ENCODE measurements at places on chromosomes 3 and 15.

GRCh38 chr3:160678292-160678842, 1.4 kb downstream of the ARL14 start:
- no peak for DNase-seq

DNA sequence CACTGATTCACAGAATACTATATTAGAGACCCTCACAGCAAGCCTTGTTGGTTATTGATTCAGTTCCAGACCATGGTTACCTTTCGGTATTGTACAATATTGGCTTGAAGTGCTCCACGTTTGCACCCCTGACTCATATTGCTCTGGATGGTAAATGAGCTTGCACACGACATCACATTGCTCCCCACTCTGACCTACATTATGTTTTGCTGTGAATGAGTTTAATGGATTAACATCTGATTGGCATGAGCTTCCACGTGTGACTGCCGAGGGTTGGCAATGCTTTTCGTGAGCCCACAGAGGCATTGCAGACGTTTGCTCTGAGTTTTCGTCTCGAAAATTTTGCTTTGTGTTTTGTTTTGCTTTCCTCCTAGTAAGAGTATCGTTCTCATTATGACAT, 225.8 kb upstream of the ICE2 start:
- DNase-seq, result no peak

GRCh38 chr3:132346841-132347736, 29.9 kb downstream of the ACP3 start:
- DNase-seq, result no peak

GRCh38 chr3:12135029-12135657, 23.6 kb downstream of the TIMP4 start:
- no peak for DNase-seq

DNA sequence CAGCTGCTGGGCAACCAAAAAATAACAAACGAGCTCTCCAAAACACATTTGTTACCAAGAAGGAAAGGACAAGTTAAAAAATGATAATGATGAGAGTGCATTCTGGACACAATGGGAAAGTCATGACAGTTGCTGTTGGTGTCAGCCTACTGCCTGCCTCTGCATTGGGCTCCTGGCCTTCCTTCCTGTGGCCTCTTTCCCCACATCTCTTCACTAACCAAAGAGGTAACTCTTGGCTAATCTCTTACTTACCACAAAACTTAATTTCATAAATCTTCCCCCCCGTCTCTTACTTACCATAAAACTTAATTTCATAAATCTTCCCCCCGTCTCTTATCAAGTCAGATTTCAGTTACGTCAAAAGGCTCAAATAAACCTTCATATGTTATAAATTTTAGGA, 58.6 kb downstream of the AGTR1 start:
- no peak for DNase-seq

DNA sequence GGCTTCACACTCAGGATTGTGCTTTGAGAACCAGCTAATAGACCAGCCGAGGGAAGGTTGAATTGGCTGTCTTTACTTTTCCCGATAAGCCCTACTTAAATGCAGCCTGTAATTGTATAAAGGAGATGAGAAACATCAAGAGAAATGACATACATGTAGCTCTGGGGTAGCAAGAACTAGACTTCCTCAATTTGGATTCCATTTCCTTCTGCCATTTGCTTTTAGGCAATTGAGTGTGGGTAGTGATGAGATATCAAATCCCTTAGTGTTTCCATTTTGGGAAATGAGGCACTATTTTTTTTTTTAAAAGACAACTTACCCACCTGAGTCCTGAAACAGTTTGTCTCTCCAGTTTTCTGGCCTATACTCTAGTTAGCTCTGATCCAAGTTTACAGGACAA, 2.2 kb downstream of the INAFM2 start:
- no peak for DNase-seq

DNA sequence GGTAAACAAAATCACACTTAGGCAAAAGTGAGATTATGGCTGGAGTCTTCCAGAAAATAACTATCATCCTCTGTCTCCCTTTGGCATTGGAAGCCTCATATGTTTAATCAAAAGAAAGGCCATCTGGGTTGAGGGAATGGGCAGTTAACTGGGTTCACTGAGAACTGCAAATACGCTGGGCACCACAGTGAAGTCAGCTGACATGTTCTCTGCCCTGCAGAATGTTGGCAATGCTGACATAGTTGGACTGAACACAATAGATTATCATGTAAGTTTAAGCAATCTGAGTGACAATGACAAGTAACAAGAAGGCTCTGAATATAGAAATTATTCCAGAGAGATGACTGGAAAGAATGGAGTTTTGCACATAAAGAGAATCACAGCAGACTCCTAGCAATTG, 43.8 kb upstream of the SLC25A26 start:
- no peak for DNase-seq

- DNase-seq, result no peak
Measured at GRCh38 chr15:29680465-29681165, 141.7 kb downstream of the TJP1 start.

DNA sequence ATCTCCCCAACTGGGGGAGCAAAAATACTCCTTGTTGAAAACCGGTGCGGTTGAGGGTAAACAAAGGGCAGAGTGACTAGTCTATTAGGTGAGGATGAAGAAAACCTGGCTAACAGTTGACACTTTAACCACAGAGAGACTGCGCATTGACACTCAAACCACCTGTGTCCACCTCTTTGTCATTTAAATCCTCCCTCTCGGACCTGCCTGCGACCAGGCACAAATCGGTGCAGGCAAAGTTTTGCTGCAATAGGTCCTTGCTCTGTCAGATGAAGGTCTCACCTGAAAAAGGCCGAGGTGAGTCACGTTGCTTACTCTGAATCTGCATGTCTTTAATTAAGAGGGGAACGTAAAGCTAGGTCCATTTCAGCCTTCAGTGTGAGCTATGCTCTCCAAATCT, 494.1 kb upstream of the DPPA4 start:
- DNase-seq, result no peak

DNA sequence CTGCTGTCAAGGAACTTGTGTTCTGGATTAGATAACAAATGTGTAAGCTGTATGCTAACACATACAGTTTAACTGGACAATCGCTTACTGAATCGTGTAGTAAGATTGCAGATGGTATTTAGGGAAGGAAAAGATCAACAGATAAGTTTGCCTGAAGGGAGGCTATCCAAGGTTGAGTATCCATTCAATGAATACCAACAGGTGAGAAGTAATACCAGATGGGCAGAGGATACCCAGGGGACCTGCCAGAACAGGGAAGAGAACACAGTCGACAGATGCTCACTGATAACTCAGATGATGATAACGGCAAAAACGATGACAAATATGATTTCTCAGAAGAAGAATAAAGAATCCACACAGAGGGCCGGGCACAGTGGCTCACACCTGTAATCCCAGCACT, 3.2 kb upstream of the UACA start:
- no peak for DNase-seq

DNA sequence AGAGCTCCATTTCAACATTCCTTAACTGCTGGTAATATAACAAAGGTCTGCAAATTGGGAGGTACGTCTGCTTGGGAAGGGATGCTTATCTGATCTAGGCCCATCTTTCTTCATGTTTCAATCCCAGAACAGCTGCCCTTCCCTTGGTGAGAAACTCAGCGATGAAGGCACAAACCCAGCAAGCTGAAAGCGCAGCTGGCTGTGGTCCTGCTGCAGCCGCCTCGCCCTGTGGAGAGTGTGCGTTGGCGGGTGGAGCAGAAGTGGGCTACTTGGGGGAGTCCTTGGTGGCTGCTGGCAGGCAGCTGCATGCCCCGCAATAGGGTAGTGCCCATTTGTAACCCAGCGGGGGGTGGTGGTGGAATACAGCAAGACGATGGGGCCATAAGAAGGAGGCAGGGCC, 160.6 kb upstream of the WNT5A start:
- no peak for DNase-seq

DNA sequence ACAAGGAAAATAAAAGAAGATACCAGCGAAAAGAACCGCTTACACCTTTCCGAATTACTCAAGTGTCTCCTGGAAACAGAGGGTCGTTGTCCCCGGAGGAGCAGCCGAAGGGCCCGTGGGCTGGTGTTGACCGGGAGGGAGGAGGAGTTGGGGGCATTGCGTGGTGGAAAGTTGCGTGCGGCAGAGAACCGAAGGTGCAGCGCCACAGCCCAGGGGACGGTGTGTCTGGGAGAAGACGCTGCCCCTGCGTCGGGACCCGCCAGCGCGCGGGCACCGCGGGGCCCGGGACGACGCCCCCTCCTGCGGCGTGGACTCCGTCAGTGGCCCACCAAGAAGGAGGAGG, 325 bp downstream of the ALCAM start:
- no peak for DNase-seq

DNA sequence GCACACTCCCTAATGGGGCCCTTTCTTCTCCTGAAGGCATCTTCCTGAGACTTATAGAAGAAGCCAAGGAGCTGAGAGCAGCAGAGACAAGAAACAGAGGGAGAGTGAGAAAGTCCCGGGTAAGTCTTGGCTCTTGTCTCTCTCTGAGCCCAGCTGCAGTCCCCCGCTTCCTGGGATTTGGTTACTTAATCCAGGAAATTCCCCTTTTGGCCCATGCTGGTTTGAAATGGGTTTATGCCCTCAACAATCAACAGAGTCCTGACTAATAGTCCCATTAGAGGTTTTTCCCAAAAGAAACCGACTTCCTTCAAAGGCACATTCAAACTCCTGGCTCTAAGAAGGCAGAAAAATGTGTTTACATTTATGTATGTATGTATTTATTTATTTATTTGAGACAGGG, 22.0 kb downstream of the TMEM158 start:
- no peak for DNase-seq

GRCh38 chr3:195794708-195795107, 17.0 kb downstream of the MUC4 start:
- no peak for DNase-seq

DNA sequence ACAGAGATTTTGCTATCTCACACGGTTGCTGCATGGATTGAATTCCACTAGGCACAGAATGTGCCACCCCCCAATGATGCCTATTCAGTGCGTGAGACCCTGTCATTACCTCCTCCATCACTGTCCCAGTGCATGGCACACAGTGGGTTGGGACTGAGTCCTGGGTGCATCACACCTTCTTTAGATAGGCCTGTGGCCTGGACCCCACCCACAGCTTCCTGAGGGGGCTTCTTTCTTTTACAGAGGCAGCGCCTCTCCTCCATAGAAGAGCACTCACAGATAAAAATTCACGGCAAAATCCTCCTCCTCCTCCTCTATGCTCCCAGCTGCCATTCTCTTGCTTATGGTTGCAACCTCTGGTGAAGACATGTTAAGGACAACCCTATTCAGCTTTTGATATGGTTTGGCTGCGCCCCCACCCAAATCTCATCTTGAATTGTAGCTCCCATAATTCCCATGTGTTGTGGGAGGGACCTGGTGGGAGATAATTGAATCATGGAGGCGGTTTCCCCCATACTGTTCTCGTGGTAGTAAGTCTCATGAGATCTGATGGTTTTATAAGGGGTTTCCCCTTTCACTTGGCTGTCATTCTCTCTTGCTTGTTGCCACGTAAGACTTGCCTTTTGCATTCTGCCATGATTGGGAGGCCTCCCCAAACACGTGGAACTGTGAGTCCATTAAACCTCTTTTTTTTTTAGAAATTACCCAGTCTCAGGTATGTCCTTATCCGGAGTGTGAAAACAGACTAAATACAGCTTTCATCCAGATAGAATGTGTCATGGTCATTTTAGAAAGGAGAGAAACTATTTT, 147.6 kb downstream of the KLF13 start:
- no peak for DNase-seq

- DNase-seq, result no peak
Measured at GRCh38 chr3:5485427-5485826, 297.9 kb downstream of the EDEM1 start.

DNA sequence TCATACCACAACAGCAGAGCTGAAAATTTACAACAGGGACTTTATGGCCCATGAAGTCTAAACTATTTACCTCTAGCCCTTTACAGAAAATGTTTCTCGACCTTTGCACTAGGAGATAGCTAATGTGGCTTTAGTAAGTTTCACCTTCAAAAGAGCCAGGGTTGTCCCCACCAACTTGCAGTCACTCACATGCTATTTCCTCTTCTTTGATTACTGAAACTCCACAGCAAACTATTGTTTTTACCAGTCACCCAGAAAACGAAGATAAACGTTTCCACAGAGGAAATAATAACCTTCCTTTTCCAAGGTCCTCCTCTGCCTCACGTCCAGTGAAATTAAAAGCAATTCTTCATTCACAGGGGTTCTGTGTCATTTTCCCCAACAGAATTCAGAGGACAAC, 48.2 kb downstream of the WWTR1 start:
- DNase-seq, result no peak

DNA sequence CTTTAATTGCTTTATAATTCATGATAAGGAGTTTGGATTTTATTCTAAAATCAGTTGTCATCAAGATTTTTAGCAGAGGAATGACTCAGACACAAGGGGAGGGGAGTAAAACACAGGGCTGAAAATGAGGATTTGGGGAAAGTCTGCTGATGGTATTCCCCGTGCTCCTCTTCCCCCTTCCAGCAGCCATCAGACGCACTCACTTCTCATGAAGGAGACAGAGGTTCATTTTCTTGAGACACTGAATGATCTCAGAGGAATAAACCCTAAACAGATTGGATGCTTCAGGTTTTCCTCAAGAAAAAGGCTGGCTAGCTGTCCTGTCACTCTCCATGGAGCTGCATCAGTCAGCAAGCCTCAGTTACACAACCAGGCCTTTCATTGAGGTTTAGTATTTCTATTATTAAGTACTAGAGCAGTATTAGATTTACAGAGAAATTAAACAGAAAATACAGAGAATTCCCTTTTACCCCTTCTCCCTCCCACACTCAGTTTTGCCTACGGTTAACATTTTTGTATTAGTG, 166.4 kb downstream of the C3orf70 start:
- no peak for DNase-seq

DNA sequence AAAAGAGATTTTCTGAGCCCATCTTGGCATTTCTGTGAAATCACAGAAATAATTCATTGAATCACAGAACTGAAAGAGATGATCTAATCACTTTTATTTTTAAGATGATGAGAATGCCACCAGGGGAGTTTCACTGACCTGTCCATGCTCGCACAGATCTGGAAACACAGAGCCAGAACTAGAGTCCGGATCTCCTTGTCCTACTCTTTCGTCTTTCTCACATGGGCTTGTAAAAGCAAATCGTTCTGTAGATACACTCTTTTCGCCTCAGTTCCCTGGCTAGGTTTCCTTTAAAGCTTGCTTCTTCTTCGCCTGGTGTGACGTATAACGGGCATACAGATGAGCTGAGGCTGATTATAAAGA, 122.5 kb upstream of the SPRED1 start:
- DNase-seq, result no peak

- DNase-seq, result no peak
Measured at GRCh38 chr3:190097617-190098016, 23.1 kb downstream of the P3H2 start.

DNA sequence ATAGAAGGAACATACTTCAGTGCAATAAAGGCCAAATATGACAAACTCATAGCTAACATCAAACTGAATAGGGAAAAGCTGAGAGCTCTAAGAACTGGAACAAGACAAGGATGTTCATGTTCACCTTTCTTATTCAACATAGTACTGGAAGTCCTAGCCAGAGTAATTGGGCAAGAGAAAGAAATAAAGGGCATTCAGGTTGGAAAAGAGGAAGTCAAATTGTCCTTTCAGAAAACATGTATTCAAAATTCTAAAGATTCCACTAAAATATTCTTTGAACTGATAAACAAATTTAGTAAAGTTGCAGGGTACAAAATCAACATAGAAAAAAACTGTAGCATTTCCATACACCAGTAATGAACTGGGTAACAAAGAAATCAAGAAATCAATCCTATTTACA, 12.2 kb upstream of the ZNF197 start:
- DNase-seq, result no peak
